ENCODE measurements at places on chromosomes 6 and 20. TPM values are rescaled to one million over a fixed set of nuclear protein-coding genes. Genes with fewer than 3 reads are reported as not detected.

DNA sequence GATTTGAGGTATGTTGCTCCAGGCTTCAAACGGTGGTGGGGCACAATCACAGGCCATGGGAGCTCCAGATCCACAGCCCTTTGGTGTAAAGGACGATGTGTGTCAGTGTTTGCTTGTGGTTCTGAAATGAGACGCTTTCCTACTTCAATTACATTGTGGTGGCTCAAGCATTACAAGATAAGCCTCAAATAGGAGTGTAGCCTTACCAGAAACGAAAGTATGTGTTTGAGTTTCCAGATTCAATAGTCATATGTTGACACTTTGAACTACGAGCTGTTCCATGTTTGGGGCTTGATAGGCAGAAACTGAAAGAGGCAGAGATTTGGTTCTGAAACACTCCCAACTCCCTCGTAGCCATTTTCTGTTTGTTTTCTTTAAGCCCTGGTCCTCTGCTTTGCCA lies 187.1 kb downstream of the MYLK4 start:
- no peaks in the 10 kb centered on the region for H3K36me3 ChIP-seq
- H3K27me3 ChIP-seq, result peaks cover 74% of the 10 kb centered on the region
- peaks cover 16% of the 10 kb centered on the region for H3K4me1 ChIP-seq
- peak; percentile 45 for DNase-seq

DNA sequence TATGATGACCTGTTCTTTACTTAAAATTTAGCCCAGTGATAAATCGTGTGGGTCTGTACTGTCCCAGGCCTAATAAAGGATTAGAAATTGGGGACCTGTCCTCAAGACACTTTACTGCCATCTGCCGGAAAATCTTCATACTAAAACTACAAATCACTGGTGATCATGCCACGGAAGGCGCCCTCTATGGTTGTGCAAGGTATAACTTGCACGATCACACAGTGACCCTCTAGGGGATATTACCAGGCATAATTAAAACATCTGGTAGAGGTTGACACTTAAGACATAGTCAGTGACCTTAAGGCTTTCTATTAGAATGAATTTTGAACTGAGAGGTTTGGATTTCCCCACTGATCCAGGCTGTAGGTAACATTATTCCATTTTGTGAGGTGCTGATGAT lies 172.6 kb downstream of the BMP2 start:
- H3K36me3 ChIP-seq, result no peaks in the 10 kb centered on the region
- H3K27me3 ChIP-seq, result no peaks in the 10 kb centered on the region
- H3K4me1 ChIP-seq, result no peaks in the 10 kb centered on the region

RSPH4A gene
- total RNA-seq, result 0.09 TPM

DNA sequence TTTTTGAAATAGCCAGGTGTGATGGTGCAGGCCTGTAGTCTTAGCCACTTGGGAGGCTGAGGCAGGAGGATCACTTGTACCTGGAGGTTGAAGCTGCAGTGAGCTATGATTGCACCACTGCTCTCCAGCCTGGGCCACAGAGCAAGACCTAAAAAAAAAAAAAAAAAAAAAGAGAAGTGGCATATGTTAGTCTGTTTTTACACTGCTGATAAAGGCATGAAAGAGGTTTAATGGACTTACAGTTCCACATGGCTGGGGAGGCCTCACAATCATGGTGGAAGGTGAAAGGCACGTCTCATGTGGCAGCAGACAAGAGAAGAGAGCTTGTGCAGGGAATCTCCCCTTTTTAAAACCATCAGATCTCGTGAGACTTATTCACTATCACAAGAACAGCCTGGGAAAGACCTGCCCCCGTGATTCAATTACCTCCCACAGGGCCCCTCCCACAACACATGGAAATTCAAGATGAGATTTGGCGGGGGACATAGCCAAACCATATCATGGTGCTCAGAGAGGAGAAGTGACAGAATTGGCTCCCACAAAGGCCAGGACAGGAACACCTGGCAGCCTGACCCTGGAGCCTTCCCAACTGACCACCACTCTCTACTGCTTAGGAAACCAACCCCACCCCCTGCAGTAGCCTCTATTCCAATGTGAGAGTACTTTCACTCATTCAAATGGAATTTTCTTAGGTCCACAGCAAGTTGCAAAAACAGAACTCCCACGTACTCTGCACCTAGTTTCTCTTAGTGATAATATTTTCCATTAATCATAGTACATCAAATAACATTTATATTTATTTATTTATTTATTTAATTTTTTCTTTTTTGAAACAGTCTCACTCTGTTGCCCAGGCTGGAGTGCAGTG lies 29.8 kb downstream of the ARHGAP40 start:
- no peaks in the 10 kb centered on the region for H3K36me3 ChIP-seq
- H3K4me1 ChIP-seq, result peaks cover 3% of the 10 kb centered on the region
- DNase-seq, result no peak
- no peak overlapping the region for H3K27ac ChIP-seq
- H3K4me3 ChIP-seq, result no peak overlapping the region
- H3K27me3 ChIP-seq, result peaks cover 9% of the 10 kb centered on the region

DNA sequence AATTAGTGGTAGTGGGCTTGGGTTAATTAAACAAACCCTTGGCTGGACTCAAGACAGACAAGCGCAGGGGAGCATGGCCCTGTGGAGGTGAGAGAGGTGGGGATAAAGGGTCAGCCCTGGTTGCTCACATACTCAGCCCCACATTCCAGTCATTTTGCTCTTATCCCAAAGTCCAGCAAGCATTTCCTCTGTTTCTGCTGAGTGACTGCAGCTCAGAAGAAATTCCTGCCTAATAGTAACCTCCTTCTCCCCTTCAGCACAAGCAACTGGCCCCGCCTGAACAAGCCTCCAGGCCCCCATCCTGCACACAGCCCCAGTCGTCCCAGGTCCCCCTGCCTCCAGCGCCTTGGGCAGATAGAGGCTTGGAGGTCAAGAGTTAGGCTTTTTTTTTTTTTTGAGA lies 3.6 kb upstream of the TFEB start:
- no peaks in the 10 kb centered on the region for H3K27me3 ChIP-seq
- no peak overlapping the region for H3K4me3 ChIP-seq
- H3K27ac ChIP-seq, result no peak overlapping the region
- no peak for DNase-seq
- no peaks in the 10 kb centered on the region for H3K36me3 ChIP-seq
- H3K4me1 ChIP-seq, result peaks cover 5% of the 10 kb centered on the region

GRCh38 chr6:158332237-158332636 lies 20.0 kb downstream of the TULP4 start:
- no peak overlapping the region for H3K4me3 ChIP-seq
- peaks cover 25% of the 10 kb centered on the region for H3K36me3 ChIP-seq
- DNase-seq, result no peak
- no peaks in the 10 kb centered on the region for H3K27me3 ChIP-seq
- no peak overlapping the region for H3K27ac ChIP-seq

RNF182 gene
- not detected for total RNA-seq

MUCL3 gene
- not detected for total RNA-seq

PRSS16 gene
- 0.33 TPM for total RNA-seq

ANGPT4 gene
- total RNA-seq, result not detected

SMOC2 gene
- total RNA-seq, result not detected

GRCh38 chr6:74479420-74479819 lies 726.4 kb downstream of the COL12A1 start:
- no peak overlapping the region for H3K4me3 ChIP-seq
- H3K27ac ChIP-seq, result no peak overlapping the region
- H3K36me3 ChIP-seq, result no peaks in the 10 kb centered on the region
- no peaks in the 10 kb centered on the region for H3K4me1 ChIP-seq

DNA sequence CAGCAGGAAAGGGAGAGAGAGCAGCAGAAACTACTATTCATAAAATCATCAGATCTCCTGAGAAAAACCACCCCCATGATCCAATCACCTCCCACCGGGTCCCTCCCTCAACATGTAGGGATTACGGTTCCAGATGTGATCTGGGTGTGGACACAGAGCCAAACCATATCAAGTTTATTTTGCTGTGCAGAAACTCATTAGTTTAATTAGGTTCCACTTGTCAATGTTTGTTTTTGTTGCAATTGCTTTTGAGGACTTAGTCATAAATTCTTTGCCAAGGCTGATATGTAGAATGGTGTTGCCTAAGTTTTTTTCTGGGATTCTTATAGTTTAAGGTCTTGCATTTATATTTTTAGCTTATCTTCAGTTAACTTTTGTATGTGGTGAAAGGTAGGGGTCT lies 422.0 kb upstream of the HS3ST5 start:
- no peak overlapping the region for H3K4me3 ChIP-seq
- no peak for DNase-seq
- H3K36me3 ChIP-seq, result no peaks in the 10 kb centered on the region
- H3K27ac ChIP-seq, result no peak overlapping the region
- H3K27me3 ChIP-seq, result no peaks in the 10 kb centered on the region
- no peaks in the 10 kb centered on the region for H3K4me1 ChIP-seq

MOG gene
- not detected for total RNA-seq

DNA sequence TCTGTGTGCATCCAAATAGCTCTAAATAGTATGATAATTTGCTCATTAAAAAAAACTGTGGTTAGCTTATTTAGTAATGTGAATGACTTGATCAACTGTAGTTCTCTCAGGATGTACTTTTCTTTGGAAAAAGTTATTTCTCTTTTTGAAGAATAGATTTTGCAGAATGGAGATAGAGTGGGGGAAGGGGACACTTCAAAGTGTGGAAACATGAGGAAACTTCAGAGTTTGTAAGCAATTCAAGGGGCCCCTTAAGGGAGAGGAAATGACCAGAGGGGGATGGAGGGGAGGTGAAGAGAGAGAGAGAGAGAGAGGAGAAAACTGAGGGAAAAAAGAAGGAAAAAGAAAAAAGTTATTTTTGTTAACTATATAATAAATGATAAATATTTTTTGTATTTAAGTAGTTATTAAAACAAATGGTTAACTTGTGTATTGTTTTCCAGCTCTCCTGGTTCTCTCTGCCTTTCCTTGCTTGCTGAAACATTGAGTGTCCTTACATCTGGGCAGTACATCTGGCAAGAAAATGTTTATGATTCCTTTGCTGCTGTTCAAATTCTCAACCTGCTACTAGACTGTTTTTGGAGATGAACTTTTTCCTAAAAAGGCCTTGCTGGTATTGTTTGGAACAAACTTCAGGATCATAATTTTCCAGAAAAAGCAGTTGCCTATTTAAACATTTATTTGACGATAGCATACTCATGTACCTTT lies 497.5 kb upstream of the CITED2 start:
- DNase-seq, result no peak
- H3K4me1 ChIP-seq, result no peaks in the 10 kb centered on the region
- H3K27ac ChIP-seq, result no peak overlapping the region
- H3K27me3 ChIP-seq, result peaks cover 2% of the 10 kb centered on the region

GRCh38 chr6:8102122-8102958 lies at the start of gene EEF1E1:
Gene EEF1E1, minus strand, starts transcription at chr6:8102548. Its CDS starts 27 bp downstream, at chr6:8102521.
- peaks cover 8% of the 10 kb centered on the region for H3K27me3 ChIP-seq
- H3K4me1 ChIP-seq, result peaks cover 31% of the 10 kb centered on the region
- DNase-seq, result peak; percentile 98
- peak within 1 kb of the TSS; percentile 96 for H3K27ac ChIP-seq
- peak within 1 kb of the TSS; percentile 96 for H3K4me3 ChIP-seq

C6orf163 gene
- 1.8 TPM for total RNA-seq

- peak overlapping the region; percentile 25 for H3K27ac ChIP-seq
- peaks cover 40% of the 10 kb centered on the region for H3K36me3 ChIP-seq
- peaks cover 45% of the 10 kb centered on the region for H3K4me1 ChIP-seq
- peak overlapping the region; percentile 42 for H3K4me3 ChIP-seq
- DNase-seq, result no peak
Observed at GRCh38 chr6:33080127-33081089, 4.6 kb downstream of the HLA-DPB1 start.

- H3K4me3 ChIP-seq, result no peak overlapping the region
- DNase-seq, result no peak
- no peaks in the 10 kb centered on the region for H3K4me1 ChIP-seq
- no peak overlapping the region for H3K27ac ChIP-seq
- no peaks in the 10 kb centered on the region for H3K27me3 ChIP-seq
Observed at GRCh38 chr6:74768120-74768519, 437.7 kb downstream of the COL12A1 start.

DNA sequence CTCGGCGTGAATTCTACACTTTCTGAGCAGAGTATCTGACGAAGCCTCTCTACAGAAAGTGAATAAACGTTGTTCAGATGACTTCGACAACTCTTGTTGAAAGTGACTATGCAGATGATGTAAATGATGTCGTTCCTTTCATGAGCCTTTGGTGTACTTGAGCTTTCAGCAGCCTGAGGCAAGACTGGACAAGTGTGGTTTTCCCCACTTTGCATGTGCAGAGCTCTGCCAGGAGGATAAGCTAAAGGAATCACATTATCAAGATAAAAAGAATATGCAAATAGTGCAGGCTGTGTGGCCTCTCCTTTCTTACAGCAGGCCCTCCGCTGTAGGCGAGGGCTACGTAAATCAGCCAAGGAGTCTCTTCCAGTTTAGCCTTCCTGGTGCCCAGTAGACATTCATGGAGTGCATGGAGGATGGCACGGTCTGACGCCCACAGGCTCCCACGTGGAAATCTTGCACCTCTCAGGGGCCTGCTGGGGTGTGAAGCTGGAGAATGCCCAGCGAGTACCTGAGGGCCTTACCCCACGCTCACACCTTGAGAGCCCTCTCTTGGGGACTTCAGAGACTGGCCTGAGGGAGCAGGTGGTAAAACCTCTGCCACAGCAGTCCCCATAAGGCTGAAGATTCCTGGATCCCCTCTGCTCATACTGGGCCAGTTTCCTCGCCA lies 54.9 kb downstream of the RPP40 start:
- H3K36me3 ChIP-seq, result peaks cover 7% of the 10 kb centered on the region
- H3K4me3 ChIP-seq, result no peak overlapping the region
- peak; percentile 39 for DNase-seq
- no peak overlapping the region for H3K27ac ChIP-seq

DNA sequence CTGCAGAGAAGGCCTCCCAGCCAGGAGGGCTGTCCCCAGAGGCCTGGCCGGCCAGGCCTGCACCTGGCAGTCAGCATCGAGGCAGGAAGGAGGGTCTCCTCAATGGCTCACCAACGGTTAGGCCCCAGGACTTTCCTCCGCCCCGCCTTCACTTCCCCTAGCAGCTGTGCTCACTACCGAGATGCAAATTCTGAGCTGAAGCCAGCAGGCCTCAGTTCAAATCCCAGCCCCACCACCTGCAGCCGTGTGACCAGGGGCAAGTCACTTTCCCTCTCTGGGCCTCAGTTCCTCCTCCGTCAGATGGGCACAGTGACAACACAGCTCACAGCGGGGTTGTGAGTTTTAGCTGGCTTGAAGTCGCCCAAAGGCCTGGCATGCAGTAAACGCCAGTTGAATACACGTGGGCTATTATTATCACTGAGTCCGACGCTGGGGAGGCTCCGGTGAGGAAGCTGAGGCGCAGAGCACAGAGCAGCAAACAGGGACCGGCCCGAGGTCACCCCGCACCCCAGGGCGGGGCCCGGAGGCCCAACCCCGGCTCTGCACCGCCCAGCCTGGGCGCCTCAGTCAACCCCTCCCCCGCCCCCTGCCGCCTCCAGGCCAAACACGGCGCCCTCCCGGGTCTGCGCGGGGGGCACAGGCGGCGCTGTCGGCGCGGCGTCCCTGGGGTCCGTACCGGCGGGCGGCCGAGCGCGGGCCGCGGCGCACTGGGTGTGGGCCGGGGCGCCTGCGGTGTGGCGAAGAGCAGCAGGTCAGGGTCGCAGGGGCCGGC lies 671 bp downstream of the E2F1 start:
- peaks cover 15% of the 10 kb centered on the region for H3K36me3 ChIP-seq
- peak overlapping the region; percentile 84 for H3K27ac ChIP-seq
- DNase-seq, result peak; percentile 83
- H3K27me3 ChIP-seq, result no peaks in the 10 kb centered on the region

MATN4 gene
- 0.64 TPM for total RNA-seq
